ENCODE measurements at places on chromosomes 5 and 9.

DNA sequence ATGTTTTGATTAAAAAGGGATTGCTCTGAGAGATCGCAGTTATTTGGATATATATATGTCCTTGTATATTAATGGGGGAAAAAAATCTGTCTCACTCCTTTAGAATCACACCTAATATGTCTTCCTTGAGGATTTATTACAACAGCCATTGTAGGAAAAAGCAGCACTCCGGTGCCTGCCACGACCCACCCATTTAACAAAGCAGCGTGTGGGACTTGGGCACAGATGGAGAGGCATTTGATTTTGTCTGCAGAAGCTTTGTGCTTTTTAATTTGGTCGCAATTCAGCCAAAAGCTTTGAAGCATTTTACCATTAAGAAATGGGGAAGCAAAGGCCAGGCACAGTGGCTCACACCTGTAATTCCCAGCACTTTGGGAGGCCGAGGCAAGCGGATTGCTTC, 159.2 kb downstream of the SMARCA2 start:
- no peak for DNase-seq

- DNase-seq = no peak
Measured at GRCh38 chr5:41338136-41338675, 124.9 kb upstream of the C6 start.

DNA sequence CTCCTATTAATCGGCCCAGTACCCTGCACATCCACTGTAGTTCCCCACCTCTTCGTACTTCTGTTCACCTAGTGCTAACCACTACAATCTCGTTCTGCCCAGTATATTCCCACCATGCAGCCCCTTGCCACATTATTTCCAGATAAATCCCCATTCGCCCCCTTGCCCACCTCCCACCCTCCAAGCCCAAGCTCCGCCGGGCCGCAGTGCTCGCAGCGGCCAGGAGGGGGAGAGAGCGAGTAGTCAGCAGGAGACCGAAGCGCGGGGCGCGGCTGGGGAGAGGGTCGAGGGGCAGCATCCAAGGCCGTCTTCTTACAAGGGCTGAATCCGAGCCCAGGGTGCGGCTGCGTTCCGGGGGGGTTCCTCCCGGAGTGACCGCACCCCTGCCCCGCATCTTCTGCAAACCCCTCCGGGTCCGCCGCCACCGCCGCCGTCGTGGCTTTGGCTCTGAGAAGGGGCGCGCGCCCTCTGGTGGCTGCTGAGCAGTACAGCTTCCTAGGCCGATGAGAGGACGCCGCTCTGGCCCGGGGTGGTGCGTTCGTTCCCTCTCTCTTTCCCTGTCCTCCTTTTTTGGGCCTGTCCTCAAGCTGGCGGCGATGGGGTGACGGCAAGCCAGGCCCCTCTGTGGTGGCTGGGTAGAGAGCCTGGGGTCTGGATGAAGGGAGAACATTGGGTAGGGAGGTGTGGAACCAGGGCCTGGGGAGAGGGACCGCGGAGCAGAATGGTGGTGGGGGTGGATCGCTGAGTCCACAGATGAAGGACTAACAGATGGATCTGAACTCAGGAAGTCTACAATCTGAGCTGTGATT, 30.0 kb upstream of the PSD2 start:
- peak; percentile 74 for DNase-seq

GRCh38 chr9:84397151-84397728, 56.7 kb upstream of the SLC28A3 start:
- peak; percentile 41 for DNase-seq

- DNase-seq = no peak
Measured at GRCh38 chr5:104186100-104186499, 623.5 kb upstream of the NUDT12 start.

- DNase-seq = no peak
Measured at GRCh38 chr5:10172247-10172646, 77.4 kb downstream of the ATPSCKMT start.

DNA sequence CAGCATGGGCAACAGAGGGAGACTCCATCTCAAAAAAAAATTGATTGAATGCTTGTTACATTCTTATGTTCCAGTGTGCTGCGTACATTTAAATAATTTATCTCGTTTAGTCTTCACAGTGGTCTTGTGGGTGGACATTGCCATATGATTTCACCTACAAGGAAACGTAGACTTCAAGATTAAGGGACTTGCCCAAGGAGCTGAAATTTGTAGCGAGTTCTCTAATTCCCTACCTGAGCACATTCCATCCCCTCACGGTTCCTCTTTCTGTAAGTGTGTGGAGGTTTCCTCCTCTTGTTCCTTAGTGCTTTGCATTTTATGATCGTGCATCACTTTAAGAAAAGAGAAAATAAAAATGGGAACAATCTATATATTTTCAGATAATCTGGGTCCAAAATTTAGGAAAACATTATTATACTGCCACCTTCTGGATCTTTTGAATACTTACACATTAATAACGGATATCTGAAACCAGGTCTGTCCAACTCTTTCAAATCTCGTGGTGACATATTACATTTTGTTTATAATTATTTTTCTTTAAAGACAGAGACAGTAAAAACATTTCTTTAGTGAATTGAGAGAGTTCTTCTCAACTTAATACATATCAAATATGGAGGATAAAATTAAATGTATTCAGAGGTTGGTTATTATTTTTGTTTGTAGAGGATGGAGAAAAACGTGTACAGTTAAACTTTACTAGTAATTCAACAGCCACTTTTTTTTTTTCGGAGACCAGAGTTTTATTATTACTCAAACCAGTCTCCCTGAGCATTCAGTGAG, 29.9 kb upstream of the C7 start:
- DNase-seq = no peak

GRCh38 chr5:936149-937144, 43.8 kb downstream of the TRIP13 start:
- no peak for DNase-seq

DNA sequence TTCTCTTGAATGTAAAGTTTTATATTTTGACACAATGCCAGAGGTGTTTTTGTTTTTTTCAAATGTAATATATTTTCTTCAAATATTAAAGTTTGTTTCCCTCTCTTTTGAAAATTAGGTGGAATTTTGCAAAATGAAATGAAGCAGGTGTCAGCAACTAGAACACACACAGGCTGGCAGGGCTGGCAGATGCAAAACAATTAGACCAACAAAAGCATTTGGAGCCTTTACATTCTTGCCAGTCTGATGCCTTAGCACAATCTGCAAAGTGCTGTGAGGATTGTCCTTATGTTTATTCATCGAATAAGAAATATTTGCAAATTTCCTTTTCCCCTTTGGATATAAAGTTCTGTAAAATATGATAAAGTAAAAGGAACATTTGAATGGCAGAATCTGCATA, 1063.9 kb downstream of the CDH9 start:
- DNase-seq = no peak

GRCh38 chr9:28934111-28934510, 1360.8 kb upstream of the C9orf72 start:
- DNase-seq = no peak

GRCh38 chr5:80195837-80196400, 59.9 kb downstream of the SERINC5 start:
- DNase-seq = no peak

DNA sequence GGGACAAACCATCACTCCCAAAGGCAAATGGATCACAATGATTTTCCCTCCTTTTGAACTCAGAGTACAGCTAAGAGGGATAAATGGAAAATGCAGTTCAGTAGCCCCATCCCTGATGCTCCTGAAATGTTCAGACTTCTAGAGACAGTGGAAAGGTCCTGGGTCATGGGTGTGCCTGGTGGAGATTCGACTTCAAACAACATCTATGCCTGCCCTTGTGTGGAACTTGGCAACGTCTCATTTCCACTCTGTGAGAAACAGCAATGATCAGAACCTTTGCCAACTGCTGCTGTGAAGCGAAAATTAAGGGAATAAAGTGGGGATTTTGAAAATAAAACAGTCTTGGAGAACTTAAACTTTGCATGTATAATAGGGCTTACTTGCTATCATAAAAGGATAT, 778.1 kb downstream of the SEMA5A start:
- no peak for DNase-seq

DNA sequence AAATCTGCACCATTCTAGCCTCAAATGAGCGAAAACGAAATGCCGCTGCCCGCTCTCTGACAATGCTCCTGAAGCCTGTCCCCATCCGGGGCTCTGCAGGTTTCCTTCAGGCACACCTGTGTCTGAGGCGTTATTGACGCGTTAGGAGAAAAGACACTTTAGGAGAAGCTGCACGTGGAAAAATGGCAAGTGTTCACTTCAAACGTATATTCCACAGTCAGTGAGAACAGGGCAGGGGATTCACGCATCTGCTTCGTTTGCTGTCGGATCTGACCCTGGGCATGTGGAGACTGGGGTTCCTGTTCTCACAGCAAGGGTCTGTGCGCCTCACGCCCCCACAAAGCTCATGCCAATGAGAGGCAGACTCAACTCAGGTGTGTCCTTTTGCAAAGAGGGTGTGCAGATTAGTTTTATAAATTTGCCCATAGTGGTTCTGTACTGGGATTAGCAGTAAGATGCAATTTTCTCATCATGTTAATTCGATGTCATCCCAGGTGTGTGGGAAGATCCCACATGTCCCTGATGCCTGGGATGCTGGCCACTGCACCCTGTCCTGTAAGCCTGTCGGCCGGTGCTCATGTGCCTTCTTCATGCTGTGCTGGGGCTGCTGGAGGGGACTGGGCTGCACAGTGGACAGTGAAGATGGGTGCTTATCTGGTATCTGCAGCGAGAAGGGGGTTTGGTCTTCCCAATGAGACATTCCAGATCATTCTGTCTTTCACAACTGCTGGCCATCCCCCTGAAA, 11.2 kb upstream of the TBC1D9B start:
- no peak for DNase-seq

GRCh38 chr5:180209137-180209581, at the start of gene RASGEF1C:
RASGEF1C (minus strand) TSS chr5:180209211; CDS start chr5:180138052, 71,159 bp downstream.
- DNase-seq = peak; percentile 30

GRCh38 chr9:112842555-112842954, 48.1 kb downstream of the SLC46A2 start:
- no peak for DNase-seq

GRCh38 chr9:137317718-137318511, 15.8 kb upstream of the NRARP start:
- no peak for DNase-seq

GRCh38 chr5:147878066-147878759, at the start of gene SCGB3A2:
SCGB3A2 (plus strand) TSS chr5:147878711; CDS start chr5:147878804, 93 bp downstream.
- DNase-seq = no peak

DNA sequence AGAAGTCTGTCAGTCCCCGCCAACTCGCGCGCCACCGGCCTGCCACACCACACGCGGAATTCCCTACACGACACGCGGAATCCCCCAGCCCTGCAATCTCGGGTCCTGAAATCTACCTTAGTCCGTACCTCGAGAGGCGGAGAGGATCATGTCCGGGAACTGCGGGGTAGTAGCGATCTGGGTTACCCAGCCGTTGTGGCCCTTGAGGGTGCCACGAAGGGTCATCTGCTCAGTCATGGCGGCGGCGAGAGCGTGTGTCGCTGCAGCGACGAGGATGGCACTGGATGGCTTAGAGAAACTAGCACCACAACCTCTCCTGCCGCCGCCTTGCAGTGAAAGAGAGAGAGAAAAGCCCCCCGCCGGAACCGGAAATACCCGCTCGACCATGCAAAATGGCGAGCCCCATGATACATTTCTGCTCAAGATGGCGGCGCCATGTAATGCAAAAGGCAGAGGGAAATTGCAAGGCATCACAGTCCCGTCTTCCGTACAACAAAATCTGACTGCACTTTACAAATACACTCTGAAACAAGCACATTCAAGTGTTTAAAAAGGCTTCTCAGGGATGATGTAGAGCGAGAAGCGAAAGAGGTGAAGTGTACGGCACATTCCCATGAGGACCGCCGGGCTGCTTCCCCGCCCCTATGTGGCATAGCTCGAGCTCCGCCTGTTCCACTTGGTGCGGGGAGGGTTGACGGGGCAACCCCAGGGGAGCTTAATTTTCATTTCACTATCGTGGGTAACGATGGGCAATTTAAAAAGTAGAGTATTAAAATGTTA, at the start of gene RACK1:
RACK1 (minus strand) TSS at position 343 of the 780 bp plus-strand sequence; CDS start at position 237, 106 bp downstream.
- peak; percentile 84 for DNase-seq

- DNase-seq = no peak
Measured at GRCh38 chr5:113612060-113612496, 98.6 kb downstream of the YTHDC2 start.

GRCh38 chr5:97909541-97909940, 726.5 kb upstream of the RIOK2 start:
- no peak for DNase-seq

DNA sequence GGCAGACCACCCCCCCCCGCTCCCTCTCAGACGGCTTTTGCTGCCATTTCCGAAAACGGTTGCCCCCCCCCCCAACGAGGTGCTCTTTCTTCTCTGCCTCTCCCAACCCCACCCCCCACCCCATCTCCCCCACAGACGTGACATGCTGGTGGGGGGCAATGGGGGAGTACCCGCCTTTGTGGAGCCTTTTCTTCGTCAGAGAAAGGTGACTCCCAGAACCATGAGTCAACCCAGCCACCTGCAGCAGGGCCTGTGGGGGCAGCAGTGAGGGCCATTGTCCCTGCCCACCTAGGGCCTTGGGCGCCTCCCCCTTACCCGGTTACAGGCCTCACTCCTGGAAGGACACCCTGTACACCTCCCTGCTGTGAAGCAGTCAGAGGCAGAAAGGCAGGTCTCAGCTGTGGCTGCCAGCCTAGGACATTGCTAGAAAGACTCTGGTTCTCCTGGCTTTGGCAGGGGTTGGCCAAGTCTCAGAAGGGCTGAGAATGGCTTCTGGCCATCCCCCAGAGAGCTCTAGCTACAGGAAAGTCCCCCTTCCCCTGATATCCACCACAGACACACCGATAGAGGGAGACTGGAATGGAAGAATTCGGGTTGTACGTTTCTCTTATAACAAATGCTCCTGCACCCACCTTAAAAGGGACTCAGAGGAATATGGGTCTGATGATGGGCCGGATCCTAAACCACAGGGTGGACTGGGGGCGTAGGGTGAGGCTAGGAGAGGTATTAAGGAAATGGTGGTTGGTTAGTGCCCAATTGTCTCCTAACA, 2.2 kb downstream of the DNAJB5 start:
- no peak for DNase-seq

DNA sequence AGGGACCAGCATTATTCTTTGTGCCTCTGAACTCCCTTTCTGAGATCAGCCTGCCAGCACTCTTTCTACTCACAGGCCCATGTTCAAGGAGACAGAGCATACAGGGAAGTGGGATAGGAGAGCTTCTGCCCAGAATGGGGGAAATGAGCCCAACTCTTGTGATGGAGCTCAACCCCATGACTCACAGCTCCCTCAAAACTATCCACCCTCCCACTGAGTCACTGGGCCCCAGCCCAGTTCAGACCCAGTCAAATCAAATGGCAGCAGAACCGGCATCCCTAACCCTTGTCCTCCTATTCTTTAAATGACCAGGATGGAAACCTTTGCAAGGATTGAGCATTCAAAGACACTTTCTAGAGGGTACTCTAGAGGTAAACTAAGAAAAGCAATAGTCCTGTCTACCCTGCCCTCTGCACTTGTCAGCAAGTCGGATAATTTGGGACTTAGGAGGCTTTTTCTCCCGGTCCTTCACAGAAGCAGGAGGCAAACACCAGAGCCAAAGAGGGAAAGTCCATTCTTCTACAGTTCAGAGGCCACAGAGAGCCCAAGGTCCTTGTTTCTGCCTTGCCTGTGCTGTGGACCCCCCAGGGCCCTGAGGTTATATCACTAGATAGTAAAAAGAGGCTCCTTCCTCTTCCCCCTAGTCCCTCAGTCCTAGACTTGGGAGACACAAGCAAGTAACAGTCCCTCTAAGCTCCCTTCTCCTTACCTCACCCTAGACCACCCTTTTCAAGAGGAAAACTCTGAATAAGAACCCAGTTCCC, 3.2 kb downstream of the ATOSB start:
- DNase-seq = no peak
